B cell (primary cell): ENCODE measurements at places on chromosomes 6 and 20. TPM values are rescaled to one million over a fixed set of nuclear protein-coding genes. Genes with fewer than 3 reads are reported as not detected.

The LIME1 gene
- 63.0 and 95.2 TPM in 2 replicates for polyA plus RNA-seq

The MYT1 gene
- 0.49 and 0.55 TPM in 2 replicates for polyA plus RNA-seq

The HLA-DOB gene
- 198 and 231 TPM in 2 replicates for polyA plus RNA-seq

The UNC5CL gene
- polyA plus RNA-seq: 4.5 and 5.7 TPM in 2 replicates

The EPB41L1 gene
- polyA plus RNA-seq: 0.12 TPM in 1 of 2 replicates, not detected in the other

The ADGB gene
- not detected in 2 replicates for polyA plus RNA-seq

The RFX6 gene
- not detected in 2 replicates for polyA plus RNA-seq

The GRM1 gene
- polyA plus RNA-seq: not detected in 2 replicates

The TXLNB gene
- polyA plus RNA-seq: 1.4 and 3.4 TPM in 2 replicates

The ADA gene
- 10.0 and 13.0 TPM in 2 replicates for polyA plus RNA-seq

The BMP5 gene
- polyA plus RNA-seq: not detected in 2 replicates

The PPIL6 gene
- polyA plus RNA-seq: 0.85 and 1.8 TPM in 2 replicates

The PAK5 gene
- polyA plus RNA-seq: not detected in 2 replicates

The RSPH4A gene
- polyA plus RNA-seq: 0.25 and 0.43 TPM in 2 replicates

The ENPP1 gene
- 0.13 and 0.27 TPM in 2 replicates for polyA plus RNA-seq
